AG04450 (cell line): ENCODE measurements at places on chromosomes 7 and 10.

DNA sequence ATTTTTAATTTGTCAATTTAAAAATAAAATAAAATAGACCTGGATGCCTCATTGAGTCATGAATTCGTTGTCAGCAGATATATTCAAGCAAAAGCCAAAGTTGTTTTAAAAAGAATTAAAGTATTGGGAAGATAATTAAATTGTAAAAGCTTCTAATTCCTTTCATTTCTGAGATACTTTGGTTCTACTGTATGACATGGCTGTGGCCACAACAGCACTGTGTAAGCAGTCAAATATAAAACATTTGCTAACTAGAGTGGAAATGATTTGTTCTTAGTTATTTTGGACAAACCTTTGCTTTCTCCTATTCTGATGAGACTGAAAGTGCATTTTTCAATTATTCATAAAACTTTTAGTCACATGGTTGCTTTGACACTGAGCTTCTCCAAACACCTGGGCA is 143.6 kb upstream of the FAM13C start:
- no peak for DNase-seq

GRCh38 chr7:43568529-43568928 is 14.4 kb upstream of the STK17A start:
- no peak for DNase-seq

- DNase-seq = peak; percentile 60
Observed at GRCh38 chr10:79381804-79382221, 34.5 kb downstream of the PPIF start.

- no peak for DNase-seq
Observed at GRCh38 chr7:30906515-30907240, 5.0 kb upstream of the AQP1 start.

DNA sequence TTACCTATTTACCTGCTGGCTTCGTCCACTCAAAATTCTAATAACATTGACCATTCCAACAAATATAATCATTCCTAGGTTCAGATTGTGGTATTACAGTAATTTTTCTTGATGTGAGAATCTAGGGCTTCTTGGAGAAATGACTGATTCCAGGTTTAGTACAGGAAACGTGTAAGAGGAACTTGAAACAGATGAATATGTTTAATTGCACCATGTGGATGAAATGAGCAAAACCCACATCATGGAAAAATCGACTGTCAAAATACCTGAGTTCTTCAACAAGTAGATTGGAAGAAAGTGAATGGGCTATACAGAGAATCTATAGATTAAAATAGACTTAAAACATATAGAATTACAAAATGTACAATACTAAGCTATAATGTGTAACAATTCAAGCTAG is 24.9 kb upstream of the OR9A4 start:
- DNase-seq = no peak

GRCh38 chr7:84025332-84025927 is 169.2 kb downstream of the SEMA3A start:
- peak; percentile 84 for DNase-seq

- no peak for DNase-seq
Observed at GRCh38 chr7:129093867-129094456, 39.1 kb upstream of the TNPO3 start.

DNA sequence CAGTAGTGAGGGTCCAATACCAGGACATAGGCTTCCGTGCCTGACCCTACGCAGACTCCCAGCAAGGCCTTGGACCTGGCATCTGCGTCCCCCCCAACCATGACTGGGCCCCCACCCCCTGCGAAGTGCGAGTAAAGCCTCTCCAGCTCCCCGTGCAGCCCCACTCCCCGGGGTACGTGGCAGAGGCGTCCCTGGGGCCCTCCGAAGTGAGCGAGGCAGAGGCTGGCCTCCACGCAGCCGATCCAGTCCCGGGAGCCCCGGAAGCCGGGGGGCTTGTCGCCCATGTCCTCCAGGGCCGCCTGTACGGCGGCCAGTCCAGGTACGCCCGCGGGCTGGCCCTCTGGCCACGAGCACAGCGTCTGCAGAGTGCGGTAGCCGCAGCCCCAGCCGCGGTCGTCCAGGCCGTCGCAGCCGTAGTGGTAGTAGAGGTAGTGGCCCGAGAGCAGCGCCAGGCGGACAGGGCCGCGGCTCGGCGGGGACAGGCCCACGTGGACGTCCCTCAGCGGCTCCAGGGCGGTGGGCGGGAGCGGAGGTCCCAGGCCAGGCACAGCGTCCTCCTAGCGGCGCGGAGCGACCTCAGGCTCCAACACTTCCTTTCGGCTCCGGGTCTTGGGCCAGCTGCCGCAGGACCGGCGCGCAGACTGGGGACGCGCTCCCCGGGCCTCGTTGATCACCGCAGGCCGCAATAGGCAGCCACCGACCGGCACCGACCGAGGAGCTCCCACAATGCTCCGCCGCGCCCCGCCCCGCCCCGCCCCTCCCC is at the start of gene UFSP1:
TSS of gene UFSP1 (minus strand) at position 728 of the 763 bp plus-strand sequence. CDS start at position 284, 444 bp downstream.
- DNase-seq = no peak

- no peak for DNase-seq
Observed at GRCh38 chr10:116892907-116893685, 43.8 kb downstream of the ENO4 start.

- DNase-seq = no peak
Observed at GRCh38 chr7:77439572-77439971, 23.4 kb upstream of the GSAP start.

- DNase-seq = no peak
Observed at GRCh38 chr7:36961693-36962092, 237.4 kb upstream of the AOAH start.

DNA sequence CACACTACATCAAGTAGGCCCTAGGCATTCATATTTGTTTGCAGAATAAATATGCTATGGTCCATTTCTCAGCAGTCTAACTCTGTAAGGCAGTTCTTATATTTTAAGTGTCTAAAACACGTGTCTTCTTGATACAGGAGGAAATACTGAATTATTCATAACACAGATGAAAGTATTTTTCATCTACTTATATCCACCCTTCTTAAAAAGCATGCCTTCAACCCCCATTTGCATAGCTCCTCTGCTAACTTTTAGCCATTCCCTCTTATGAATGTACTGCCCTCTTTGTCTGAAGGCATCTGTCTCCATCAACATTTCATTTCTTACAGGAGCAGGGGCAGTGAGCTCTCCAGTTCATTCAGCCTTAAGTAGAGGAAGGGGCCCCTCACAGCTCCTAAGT is 57.7 kb downstream of the ZFAND4 start:
- DNase-seq = no peak

DNA sequence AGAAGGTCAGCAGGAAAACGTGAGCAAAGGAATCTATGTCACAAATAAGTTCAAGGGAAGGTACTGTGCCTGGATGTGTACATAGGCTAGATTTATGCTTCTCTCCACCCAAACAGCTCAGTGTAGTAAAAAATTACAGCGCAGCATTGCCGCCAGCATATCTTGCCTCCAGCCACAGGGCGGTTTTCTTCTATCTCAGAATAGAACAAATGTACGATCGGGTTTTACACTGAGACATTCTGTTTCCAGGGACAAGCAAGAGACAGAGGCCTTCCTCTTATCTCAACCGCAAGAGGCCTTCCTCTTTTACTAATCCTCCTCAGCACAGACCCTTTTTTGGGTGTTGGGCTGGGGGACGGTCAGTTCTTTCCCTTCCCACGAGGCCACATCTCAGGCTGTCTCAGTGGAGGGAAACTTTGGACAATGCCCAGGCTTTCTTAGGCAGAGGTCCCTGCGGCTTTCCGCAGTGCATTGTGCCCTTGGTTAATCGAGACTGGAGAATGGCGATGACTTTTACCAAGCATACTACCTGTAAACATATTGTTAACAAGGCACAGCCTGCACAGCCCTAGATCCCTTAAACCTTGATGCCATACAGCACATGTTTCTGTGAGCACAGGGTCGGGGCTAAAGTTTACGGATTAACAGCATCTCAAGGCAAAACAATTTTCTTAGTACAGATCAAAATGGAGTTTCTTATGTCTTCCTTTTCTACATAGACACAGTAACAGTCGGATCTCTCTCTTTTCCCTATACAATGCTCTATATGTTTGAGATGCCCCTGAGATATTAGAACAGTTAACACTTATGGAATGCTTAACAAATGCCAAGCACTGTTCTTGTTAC is 11.6 kb upstream of the ABHD11 start:
- DNase-seq = no peak

DNA sequence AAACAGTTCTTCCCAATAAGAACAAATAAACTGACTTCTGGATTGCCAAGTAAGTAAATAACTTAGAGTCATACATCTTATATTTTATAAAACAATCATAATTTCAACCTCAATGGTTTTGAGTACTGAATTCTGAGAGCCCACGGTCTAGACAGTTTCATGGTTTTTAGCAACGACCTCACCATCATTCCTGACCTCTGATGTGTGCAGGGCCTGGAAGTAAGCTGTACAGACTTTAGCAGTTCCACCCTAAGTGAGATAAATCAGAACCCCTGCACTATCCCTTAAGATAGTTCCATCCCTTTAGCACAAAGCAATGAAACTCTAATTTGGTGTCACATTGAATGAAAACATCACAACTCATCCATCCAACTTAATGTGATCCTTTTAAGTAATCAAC is 86.0 kb downstream of the NEBL start:
- DNase-seq = no peak

DNA sequence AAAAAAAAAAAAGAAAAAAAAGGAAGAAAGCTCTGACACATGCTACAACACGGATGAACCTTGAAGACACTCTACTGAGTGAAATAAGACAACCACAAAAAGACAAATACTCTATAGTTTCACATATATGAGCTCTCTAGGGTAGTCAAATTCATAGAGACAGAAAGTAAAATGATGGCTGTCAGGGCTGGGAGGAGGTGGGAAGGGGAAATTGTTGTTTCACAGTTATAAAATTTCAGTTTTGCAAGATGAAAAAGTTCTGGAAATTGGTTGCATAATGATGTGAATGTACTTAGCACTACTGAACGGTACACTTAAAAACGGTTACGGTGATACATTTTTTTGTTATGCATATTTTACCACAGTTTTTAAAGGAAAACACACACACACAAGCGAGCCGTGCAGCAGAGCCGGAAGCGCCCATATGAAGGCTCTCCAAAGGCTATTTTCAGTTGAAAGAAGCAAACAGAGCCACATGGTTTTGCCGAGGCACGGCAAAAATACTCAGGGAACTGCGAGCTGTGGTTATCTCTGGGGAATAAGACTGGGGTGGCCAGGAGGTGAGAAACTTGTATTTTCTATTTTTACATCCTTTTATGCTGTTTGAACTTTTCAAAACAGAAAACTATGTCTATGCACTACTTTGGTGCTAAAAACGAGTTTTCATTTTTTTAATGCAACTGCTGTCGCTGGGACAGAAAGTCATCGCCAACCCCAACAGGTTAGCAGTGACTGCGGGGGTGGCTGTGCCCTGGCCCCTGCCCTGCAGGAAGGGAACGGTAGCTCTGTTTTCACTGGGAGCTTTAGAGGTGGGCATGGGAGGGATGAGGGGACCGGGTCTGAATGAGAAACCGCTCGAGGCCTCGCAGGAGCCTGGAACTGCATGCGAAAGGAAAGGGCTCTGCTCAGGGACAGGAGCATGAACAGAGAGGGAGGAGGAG is 132.9 kb downstream of the OAT start:
- no peak for DNase-seq

DNA sequence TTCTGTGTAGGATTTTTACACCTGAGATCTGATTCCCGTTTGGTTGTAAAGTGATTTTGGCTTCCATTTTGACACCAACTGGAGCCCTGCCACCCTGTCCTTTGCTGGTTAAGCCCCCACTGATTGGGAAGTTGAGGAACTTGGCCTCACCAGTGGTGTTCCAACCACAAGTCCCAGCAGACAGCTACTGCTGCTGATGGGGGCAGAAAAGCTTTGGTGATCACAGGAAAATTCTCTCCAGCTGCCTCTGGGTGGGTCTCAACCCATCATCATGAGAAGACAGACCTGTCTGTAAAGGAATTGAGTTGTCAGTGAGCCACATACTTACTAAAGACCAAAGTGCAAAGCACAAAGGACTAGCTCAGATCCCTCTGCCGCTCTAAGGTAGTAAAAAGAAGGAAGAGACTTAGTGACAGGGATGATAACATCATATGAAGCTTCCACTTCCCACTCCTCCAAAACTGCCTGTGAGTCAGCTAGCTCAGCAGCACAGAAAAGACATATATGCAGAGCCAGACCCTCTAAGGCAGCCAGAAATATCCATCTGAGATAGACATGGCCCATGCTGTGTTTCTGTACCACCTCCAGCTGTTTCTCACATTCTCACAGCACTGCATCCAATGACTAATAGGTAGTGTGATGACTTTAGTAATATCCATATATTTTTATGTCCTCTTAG is 22.4 kb upstream of the LRRC17 start:
- peak; percentile 77 for DNase-seq

DNA sequence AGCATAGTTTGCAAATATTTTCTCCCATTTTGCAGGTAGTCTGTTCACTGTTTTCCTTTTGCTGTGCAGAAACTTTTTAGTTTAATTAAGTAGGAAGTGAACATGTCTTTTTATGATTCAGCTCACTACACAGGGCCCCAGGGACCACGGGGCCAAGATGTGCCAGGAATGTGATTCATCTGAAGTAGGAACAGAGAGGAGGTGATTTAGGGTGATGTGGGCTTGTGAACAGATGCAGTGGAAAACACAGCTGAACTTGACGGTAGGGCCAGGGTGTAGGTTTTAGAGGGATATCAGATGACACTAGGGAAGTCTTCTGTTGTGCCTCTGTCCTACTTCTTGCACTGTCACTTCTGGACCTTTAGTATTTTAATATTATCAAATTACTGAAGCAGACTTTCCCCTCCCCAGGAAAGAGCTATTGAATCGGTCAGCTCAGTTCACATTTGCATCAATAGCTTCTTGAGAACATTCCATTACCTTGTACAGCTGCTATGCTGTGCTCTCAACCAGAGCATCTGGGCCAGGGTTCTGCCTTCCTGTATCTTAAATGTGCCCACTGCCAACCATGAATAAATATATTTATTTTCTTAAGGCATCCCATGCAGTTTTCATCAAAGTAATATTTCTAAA is 96.9 kb downstream of the OSBPL3 start:
- DNase-seq = peak; percentile 33

- DNase-seq = no peak
Observed at GRCh38 chr10:126270111-126270510, 118.2 kb downstream of the ADAM12 start.

- no peak for DNase-seq
Observed at GRCh38 chr10:133365461-133366129, 7.6 kb downstream of the ECHS1 start.

GRCh38 chr7:118289476-118289875 is 65.0 kb downstream of the ANKRD7 start:
- DNase-seq = no peak

DNA sequence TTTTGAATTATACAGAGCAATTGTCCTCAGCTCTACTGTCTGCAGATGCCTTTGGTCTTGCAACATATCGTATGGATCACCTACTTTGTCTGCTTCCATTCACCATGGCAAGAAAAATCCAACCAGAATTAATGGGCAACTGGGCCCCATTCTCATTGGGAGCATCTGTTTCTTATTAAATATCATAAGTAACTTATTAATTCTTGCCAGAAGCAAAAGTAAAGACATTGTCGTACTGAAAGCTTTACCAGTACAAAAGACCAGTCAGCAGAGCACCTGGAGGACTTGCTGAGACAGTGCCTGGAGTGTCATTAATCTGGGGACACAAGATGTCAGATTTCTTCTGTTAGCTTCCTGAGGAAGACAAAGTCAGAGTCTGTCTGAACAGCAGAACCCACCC is 404.5 kb downstream of the INHBA start:
- DNase-seq = no peak
